ENCODE measurements at places on chromosomes 1 and 21.

- no peak for DNase-seq
Observed at GRCh38 chr1:180542838-180543145, 16.0 kb upstream of the OVAAL start.

- DNase-seq = no peak
Observed at GRCh38 chr21:40850071-40850470, 3.1 kb upstream of the DSCAM start.

- DNase-seq = no peak
Observed at GRCh38 chr1:159663552-159663951, 50.8 kb downstream of the CRP start.

DNA sequence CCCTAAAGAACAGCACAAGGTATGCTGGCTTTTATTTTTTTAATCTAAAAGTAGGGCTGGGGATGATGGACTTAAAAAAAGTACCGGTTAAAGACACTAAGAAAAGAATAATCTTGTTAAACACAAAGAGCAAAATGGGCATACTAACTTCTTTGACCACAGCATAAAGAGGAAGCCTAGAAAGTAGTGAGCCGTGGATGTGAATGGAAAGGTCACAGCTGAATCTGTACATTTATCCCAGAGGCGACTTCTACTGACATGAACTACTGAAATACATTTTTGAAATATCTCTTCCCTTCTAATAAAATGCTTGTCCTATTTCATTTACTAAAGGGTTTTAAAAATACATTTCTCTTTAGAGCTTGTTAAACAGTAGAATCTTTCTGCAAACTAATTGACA, 140.7 kb downstream of the SLC45A1 start:
- peak; percentile 4 for DNase-seq

DNA sequence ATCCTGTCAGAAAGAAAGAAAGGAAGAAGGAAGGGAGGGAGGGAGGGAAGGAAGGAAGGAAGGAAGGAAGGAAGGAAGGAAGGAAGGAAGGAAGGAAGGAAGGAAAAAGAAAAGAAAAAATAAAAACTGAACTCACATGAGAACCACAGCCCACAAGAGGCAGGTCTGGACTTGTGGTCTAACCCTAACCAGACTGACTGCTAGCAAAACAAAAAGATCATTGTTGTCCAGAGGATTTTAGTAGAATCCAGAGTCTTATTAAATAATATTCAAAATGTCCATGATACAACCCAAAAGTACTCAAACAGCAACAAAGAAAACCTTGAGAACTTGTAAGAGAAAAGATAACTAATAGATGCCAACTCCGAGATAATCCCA, 4.7 kb upstream of the ITGB2 start:
- no peak for DNase-seq

Measured in KBM-7 (cell line).